Spinal cord (tissue), 10 donors: ENCODE measurements at places on chromosomes 3 and 15. TPM values are rescaled to one million over a fixed set of nuclear protein-coding genes. Genes with fewer than 3 reads are reported as not detected.

The EHHADH gene
- 4.6 TPM for total RNA-seq

The SORD gene
- 24.6 TPM for total RNA-seq

The BNC1 gene
- 0.22 TPM for total RNA-seq

The SACM1L gene
- total RNA-seq = 59.6 TPM

The DUOXA2 gene
- not detected for total RNA-seq

The OR5H2 gene
- not detected for total RNA-seq

The MAP6D1 gene
- total RNA-seq = 10.7 TPM

The EXOSC7 gene
- 57.7 TPM for total RNA-seq

GRCh38 chr3:128217702-128218547 lies 64.6 kb downstream of the EEFSEC start:
- no peak for DNase-seq

DNA sequence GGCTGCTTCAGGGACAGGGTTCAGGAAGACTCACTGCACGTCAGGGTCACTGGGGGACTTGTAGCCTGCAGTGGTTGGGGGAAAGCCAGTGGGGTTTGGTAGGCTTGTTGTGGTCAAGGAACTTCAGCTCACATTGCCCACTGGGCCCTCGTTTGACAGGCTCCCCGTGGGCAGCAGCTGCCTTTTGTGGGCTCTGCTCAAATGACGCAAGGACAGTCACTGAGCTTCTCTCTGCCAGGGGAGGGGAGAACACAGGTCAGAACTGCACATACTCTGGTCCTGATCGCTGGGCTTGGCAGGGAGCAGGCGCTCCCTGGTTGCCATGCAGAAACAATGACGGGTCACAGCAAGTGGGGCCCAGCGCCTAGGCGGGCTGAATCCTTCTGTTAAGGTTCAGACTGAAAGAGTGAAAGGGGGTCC lies 45.5 kb downstream of the FAM174B start:
- no peak for DNase-seq

GRCh38 chr3:188262913-188263683 lies 109.1 kb downstream of the LPP start:
- DNase-seq = peak; percentile 22

DNA sequence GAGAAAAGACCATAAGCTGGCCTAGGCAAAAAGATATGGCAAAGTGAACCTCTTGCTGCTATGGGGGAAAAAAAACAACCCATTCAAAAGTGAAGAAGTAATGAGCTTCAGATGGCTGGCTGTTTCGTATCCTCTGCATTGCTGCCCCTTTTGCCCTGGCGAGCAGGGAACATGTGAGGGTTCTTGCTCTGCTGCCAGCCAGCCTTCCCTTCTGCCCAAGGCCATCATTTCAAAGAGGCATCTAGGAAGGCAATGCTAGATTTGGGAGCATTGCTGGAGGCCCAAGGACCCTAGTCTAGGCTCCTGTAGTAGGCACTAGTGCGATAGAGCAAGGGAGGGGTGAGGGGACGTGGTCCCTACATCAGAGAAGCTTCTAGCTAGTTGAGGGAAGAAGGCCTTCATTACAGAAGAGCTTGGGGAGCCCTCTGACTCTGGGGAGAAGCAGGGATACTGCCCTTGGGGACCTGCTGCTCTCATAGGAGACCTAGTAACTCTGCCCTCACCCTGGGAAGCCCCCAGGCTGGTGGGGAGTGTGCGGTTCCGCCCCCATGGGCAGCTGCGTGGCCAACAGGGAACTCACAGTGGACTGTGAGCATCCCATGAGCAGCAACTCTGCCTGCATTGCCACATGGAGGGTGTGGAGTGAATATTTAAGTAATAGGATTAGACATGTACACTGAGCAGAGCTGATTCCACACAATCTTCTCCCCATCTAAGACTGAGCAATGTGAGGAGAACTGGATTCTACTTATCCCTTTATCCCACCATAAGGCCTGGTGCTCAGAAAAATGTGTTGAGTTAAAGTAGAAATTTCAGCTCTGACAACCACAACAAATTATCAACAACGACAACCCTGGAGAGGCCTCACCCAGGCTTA lies 21.3 kb downstream of the ITGA11 start:
- no peak for DNase-seq

DNA sequence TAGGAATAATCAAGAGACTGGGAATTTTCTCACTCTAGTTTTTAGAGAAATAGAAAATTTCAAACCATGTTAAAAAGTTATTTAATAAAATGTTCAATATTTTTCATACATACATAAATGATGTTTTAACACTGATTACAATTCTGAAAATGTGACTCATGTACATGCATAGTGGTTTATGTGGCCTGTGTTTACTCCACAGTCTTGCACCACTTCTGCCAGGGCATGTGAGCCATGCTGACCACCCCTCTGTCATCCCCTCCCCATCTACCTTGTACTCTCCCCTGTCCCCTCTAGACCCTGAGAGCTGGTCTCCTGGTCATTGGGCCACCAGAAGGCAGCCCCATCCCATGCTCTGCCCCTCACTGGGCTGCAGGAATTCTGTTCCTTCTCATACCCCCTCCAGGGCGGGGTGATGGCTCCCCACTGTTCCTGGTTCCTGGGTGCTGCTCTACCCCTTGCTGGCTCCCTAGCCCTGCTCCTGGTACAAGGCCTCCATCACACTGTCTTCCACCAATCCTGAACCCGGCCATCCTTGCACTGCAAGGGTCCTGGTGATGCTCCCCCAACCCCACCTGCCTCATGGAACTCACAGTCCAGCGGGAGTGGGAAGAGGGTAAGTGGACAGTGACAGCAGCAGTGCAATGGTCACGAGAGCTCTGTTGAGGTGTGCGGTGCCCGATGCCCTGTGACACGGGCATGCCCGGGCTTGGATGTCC lies 24.2 kb upstream of the SLC41A3 start:
- DNase-seq = no peak

DNA sequence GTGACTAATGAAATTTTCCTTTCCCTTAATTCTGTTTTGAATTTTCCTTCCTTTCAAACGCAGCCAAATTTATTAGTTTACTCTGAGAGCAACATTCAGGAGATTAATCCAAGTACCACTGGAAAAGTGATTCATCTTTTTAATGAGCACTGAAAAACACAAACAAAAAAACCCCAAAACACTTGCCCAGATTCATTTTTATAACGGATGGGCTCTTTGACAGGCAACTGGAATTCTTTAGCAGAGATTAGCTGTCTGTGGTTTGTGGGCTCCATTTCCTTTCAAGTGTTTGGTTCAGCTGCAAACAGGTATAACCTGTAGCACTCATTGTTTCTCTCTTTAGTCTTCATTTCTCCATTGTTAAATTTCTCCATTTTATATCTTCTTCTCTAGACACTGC lies 3.1 kb upstream of the POLR2M start:
- no peak for DNase-seq

GRCh38 chr3:62605413-62606068 lies 232.2 kb upstream of the FEZF2 start:
- no peak for DNase-seq

- DNase-seq = no peak
These were observed 155.5 kb upstream of the SETMAR start for GRCh38 chr3:4147556-4148118.

DNA sequence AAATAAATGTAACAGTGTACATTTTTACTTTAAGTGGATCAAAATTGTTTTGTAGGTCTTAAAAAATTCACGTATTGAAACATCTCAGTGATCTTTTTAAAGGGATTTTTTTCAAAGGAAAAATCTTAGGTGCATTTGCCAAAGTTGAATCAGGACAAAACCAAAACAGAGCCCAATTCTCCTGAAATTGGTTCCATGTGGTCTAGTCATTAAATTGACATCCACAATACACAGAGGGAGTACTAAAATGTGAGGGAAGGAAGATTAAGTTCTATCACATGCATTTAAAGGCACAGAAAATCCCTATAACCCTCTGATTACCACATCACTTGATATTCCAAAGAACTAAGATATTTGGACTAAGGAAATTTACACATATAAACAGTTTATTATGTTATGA lies 39.3 kb upstream of the HDC start:
- no peak for DNase-seq

GRCh38 chr3:98612587-98612986 lies 19.2 kb upstream of the CPOX start:
- DNase-seq = no peak

DNA sequence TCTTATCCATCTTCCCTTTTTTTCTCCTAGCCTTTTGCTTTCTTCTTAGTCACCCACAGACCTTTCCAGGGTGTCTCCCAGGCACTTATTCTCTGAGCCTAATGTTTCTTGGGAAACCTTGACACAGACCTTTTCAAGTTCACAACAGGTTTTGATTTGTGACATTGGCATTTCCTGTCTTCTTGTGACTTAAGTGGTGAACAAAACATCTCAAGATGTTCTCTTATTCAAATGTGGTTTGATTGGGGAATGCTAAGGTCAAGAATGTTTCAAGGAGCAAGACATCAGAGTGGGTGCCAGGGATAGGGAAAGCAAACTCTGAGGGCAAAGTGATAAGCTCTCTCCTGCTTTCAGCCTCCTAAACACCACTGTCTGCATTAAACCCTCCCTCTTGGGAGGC lies 68.2 kb upstream of the GSK3B start:
- DNase-seq = no peak

- no peak for DNase-seq
These were observed 50.3 kb upstream of the SLC6A6 start for GRCh38 chr3:14352002-14352627.

GRCh38 chr15:58407778-58408177 lies 24.0 kb upstream of the LIPC start:
- DNase-seq = no peak

- DNase-seq = peak; percentile 38
These were observed 41.5 kb downstream of the CP start for GRCh38 chr3:149180057-149180573.

DNA sequence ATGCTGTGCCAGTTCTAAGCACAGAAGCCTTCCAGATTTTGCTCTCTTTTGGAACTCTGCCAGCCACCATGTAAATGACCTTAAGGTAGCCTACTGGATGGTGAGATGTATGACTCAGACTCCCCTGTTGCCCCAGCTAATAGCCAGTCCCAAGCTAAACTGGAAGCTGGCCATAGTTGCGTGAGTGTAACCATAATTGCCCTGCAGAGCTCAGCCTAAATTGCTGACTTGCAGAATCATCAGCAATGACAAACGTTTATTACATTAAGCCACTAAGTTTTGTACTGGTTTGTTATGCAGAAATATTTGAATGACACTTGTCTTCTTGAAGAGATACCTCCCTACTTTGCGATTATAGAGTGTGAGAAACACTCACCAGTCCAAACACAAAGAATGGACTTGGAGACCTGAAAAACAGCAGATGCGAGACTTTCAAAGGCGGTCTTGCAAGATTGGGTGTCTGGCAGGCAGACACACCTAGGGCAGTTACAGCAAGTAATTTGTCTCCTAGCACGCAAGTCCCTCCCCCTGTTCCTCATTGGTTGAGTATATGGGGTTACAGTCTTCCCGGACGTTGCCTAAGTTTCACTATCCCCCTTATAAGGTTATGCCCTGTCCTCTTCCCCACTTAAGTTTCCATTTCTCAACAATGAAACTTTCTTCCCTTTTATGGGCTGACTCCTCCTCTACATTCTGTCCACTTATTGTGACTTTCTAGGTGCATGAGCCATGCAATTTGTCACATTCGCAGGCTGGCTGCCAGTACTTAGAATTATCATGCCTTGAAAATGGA lies 83.6 kb upstream of the XCR1 start:
- DNase-seq = no peak

DNA sequence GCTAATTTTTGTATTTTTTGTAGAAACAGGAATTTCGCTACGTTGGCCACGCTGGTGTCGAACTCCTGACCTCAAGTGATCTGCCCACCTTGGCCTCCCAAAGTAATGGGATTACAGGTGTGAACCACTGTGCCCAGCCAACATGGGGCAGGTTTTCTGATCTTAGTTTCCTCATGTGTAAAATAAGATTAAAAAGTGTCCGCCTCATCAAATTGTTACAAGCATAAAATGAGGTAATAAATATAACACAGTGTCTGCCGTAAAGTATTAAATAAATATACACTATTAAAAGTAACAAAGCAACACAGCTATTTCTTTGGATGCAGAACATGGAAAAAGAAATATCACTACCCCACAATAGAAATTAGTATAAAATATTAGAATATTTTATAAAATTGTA lies 16.4 kb upstream of the COMMD2 start:
- DNase-seq = no peak

DNA sequence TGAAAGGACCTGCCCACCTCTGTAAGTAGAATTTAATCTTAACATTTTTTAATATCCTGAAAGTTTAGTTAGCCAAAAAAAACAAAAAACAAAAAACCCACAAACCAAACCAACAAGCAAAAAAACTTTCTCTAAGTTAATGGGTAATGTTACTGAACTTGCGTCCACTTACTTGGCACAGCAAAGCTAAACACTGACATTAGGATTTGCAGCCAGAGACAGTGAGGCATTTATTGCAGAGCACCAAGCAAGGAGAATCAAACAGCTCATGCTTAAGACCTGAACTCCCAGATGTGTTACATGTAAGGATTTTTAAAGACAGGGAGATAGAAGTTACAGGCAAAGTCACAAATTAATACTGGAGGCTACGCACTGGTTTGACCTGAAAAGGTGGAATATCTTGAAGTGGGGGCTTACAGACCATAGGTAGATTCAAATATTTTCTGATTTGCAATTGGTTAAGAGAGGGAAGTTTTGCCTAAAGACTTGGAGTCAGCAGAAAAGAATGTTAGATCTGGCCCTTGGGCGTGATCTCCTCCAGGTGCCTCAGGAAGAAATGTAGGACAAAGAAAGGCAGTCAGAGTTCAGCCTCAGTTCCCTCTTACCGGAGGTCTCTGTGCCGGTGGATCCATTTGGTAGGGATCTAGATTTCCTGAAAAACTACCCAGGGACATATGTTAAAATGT lies 205.0 kb downstream of the ADAMTSL3 start:
- DNase-seq = no peak

DNA sequence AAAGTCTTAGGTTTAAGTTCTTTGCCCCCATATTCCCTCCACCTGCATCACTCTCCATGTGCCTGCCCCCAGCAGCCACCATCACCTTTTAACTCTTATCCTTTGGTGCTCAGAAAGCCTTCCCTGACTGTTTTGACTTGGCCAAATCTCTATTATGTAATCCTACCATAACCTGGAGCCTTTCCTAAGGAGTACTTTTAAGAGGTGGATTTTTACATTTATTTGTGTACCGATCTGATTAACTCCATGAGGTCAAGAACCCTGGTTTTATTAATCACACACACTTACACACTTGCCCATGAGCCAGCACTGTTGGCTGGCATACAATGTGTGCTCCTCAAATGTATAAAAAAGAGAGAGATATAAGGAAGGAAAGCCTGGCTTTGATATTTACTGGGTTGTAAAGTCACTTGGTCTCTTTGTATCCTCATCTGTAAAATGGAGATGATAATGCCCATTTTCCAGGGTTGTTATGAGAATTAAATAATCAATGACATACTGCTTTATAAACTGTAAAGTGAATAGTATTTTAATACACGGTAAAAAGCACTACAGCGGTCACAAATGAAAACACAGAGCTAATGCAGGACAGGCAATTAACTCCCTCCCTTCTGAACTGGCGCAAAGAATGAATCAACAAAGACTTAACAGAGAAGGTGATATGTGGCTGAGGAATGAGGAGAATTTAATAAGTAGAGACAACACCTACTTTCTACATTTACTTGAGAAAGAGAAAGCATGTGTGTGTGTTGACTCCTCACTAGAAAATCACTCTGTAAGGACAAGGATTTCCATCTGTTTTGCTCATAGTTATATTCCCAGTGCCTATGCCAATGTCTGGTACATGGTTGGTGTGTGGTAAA lies 45.4 kb downstream of the ATP13A4 start:
- DNase-seq = no peak

GRCh38 chr3:98991393-98991792 lies 89.9 kb upstream of the DCBLD2 start:
- DNase-seq = no peak
